Activated CD8-positive, alpha-beta memory T cell treated with anti-CD3 and anti-CD28 coated beads, Interleukin-2, amount 10 ng/mL, durations not matched to agents 7 days and 5 days (primary cell): ENCODE measurements at places on chromosomes 12 and 14. TPM values are rescaled to one million over a fixed set of nuclear protein-coding genes. Genes with fewer than 3 reads are reported as not detected.

DNA sequence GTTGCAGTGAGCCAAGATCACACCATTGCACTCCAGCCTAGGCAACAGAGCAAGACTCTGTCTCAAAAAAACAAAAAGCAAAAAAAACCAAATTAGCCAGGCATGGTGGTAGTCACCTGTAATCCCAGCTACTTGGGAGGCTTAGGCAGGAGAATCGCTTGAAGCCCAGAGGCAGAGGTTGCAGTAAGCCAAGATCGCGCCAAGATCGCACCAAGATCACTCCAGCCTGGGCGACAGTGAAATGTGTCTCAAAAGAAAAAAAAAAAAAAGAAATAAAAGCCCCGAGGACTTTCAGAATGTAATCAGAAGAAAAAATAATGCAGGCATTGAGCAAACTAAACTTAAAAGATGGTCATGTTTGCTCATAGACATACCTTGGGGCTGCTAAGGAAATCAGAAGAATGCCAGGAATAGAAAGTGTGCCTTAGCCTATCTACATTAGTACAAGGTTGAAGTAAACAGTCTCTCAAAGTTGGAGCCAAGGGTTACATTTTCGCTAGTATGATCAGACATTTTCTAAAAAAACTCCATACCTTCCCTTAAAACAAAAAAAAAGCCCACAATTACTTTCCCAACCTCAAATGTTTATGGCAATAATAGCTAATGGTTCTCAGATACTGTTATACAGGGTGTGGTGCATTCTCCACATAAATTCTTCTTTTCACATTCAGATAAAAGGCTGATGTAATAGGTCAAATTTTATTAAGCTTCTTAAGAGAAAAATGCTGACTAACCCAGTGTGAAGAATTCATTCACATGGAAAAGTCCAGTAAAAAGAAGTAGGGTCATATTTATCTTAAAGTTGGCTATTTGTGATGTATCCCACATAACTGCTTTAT lies 15.8 kb downstream of the DTD2 start:
- no peak for DNase-seq

- no peak for DNase-seq
These were observed 42.4 kb upstream of the CCDC63 start for GRCh38 chr12:110804406-110804805.

Gene PMCH
- total RNA-seq: 9.6 TPM

DNA sequence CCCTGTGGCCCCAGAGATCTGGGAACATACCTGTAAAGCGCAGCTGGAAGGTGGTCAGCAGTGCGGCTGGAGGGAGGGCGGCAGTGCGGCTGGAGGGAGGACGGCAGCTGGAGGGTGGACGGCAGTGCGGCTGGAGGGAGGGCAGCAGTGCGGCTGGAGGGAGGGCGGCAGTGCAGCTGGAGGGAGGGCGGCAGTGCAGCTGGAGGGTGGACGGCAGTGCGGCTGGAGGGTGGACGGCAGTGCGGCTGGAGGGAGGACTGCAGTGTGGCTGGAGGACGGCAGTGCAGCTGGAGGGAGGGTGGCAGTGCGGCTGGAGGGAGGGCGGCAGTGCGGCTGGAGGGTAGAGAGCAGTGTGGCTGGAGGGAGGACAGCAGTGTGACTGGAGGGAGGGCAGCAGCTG lies 23.5 kb downstream of the LRCOL1 start:
- no peak for DNase-seq

- no peak for DNase-seq
These were observed 90.0 kb upstream of the EIF5 start for GRCh38 chr14:103243764-103244737.

Gene DPPA3
- not detected for total RNA-seq

DNA sequence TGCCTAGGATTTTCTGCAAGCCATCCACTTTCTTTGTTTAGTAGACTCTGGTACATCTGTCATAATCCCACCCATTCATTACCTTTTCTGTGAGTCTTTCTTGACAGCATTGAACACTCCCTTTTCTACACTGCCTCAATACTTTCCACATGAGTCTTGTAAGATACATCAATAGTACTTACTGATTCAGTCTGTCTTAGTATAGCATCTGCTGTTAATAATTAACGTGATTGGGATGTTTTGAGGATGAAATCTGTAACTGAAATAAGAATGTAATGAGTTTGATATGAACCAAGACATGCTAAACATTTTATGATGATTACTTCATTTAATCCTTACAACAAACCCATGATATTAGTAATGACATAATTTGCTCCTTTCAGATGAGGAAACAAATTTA lies 196.2 kb upstream of the FOXG1 start:
- no peak for DNase-seq

GRCh38 chr12:42603246-42603990 lies 13.9 kb upstream of the PRICKLE1 start:
- no peak for DNase-seq

Gene GNPTAB
- total RNA-seq: 156 TPM

DNA sequence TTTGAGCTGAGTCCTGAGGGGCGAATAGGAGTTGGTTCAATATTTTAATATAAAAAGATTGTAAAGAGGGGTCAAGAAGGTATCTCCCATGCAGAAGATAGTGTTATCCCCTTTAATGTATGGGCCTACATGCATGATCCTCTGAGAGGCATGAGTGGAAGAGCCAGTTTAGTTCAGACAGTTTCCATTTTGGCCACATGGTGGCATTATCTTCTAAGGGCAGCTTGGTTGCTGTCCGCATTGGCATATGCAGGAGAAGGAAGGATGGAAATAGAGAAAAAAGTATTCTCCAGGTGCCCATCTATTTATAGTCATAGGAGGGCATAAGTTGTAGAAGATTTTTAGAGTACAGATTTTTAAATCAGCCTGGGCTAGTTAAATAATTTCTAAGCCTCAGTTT lies 5.4 kb downstream of the SAMD4A start:
- DNase-seq: no peak

Gene LMNTD1
- not detected for total RNA-seq

DNA sequence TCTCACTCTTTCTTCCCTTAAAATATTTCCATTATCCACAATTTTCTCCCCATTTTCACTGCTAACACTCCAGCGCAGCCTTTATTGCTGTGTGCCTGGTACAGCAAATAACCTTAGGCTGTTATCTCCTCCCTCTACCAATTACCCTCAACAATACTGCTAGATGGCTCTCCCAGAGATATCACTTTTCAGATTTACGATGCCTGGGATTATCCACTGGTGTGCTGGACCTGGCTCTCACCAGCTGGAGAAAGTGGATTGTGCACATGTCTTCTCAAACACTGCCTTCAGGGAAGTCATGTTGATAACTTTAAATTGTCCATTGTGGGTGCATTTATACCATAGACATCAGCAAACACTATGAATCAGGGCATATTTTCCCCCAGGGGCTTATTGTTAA lies 101.9 kb upstream of the ADAMTS20 start:
- no peak for DNase-seq

GRCh38 chr14:77290705-77291104 lies 19.7 kb upstream of the NGB start:
- DNase-seq: no peak

Gene SPRYD4
- 3.4 TPM for total RNA-seq

DNA sequence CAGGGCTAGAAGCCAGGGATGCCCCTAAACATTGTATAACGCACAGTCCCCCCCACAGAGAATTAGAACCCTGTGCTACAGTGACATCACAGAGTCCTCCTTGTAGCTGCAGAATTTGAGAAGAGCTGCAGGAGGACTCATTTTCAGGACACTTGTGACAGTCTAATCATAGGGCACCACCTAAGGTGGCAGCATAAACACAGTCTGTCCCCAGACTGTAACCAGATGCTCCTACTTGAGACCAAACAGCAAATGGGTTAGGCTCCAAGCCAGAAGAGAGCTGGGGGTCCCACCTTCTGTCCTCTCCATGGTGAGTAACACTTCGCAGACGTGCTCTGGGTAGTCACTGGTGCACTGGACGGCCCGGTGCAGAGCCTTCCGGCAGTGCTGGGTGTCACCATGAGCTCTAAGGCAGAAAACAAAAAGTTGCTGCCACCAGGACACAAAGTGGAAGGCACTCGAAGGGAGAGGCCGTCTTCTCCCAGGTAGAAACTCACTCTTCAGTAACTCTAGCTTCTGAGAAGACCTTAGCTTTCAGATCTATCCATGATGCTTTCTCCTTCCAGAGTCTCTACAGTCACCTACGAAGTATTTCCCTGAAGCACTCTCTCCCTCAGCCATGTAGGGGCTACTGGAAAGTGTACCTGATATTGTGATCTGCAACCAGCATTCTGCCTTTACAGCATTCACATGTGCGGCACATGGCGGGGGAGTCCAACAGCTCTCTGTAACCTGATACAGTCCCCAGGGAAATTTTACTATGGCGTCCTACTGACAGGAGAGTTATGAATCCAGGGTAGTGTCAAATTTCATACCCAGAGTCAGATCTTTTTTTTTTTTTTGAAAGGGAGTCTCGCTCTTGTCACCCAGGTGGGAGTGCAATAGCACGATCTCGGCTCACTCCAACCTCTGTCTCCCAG lies 17.1 kb downstream of the FICD start:
- no peak for DNase-seq

- no peak for DNase-seq
These were observed 169.2 kb downstream of the SLC41A2 start for GRCh38 chr12:104788840-104789271.

DNA sequence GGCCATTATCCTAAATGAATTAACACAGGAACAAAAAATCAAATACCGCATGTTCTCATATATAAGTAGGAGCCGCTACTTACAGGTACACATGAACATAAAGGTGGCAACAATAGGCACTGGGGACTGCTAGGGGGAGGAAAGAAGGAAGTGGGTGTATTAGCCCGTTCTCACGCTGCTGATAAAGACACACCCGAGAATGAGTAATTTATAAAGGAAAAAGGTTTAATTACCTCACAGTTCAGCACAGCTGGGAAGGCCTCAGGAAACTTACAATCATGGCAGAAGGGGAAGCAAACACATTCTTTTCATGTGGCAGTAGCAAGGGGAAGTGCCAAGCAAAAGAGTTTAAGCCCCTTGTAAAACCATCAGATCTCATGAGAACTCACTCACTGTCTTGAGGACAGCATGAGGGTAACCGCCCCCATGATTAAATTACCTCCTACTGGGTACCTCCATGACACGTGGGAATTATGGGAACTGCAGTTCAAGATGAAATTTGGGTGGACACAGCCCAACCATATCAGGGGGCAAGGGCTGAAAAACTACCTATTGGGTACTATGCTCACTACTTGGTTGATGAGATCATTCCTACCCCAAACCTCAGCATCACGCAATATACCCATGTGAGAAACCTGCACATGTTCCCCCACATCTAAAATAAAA lies 16.4 kb upstream of the MIA2 start:
- no peak for DNase-seq

DNA sequence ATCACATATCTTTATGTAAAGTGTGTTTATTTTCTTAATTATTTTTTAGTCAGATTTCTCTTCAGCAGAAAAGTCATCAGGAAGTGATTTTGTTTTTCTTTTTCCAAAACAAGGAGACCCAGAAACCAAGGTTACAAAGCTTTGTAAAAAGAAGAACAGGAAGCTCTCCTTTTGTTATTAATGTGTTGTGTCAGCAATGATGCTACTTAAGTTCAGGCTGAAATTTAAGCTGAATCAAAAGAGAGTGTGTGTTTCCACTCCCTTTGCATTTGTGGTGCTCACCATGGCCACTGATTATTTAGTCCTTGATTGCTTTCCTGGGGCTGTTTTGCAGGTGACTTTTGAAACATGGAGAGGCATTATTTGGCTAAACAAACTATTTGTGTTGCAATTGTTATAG lies 155.3 kb upstream of the ATP2B1 start:
- no peak for DNase-seq

Gene PLEKHA5
- total RNA-seq: 6.7 TPM

- DNase-seq: peak; percentile 81
These were observed 34.8 kb upstream of the TESC start for GRCh38 chr12:117134059-117134458.

DNA sequence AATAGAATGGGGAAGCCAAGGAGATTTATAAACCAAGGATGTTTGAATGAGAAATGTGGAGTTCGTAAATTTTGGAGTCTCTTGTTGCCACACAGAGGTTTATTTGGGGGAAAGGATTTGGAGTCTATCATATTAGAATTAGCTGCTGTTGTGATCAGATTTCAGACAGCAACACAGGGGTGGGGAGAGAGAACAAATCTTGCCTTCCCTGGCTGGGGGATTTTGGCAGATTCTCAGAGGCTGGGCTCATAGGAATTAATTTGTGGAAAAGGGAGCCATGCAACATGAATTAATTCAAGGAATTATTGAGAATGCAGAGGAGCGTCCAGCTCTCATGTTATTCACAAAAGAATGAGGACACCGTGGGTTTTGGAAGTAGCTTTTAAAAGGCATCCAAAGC lies 73.9 kb upstream of the PRMT8 start:
- no peak for DNase-seq

GRCh38 chr14:24365600-24366412 lies 2.2 kb upstream of the NFATC4 start:
- peak; percentile 69 for DNase-seq
